ENCODE measurements at places on chromosomes 2 and 18.

DNA sequence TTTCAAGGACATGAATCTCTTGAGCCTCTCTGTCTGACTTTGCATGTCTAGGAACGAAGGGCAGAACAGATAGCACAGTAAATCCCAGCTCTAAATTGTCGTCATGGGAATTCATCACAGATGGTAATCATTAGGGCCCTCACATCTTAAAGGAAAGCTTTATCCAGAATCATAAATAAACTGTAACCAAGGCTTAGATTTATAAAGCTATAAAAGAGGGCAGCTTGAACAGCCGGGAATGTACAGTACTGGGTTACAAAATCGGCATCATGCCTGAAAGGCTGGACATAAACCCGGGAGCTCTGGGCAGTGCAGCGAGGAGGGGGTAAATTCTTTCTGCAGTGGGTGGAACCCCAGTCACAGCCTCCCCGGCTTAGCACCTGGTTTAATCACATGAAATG, 144.4 kb downstream of the GFPT1 start:
- DNase-seq = no peak

DNA sequence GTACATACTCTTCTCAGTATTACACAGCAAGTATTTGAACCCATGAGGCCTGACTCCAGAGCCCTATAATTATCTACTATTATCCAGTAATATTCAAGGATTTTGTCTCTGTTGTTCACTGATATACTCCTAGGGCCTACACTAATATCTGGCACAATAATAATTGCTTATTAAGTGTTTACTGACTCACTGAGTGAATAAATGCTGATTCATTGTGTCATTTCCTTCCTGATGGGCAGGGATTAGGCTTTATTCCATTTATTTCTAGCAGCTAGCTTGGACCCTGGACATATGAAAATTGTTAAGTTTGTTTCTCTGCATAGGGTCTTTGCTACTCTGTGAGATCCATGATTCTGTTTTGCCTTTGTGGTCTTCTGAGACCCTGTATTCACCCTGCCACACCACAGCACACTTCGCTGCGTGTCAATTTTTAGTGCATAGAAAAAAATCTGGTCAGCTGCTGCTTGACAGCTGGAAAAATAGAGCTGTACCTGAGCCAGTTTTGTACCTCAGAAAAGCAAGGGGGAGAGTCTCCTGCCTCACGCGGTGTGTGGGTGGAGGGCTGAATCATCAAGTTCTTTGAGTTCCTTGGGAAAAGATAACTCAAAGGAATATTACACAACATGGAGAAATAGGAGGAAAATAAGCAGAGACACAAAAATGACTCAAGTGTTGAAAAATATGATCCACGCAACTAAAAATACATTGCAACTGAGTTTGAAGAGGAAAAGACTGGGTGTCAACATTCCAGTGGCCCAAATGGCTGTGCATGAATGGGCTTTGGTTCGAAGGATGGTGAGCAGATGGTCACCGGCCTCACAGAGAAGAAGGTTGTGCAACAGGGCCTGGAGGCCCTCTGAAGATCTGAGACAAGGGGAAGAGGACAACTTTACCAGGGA, 18.9 kb upstream of the DPP4 start:
- no peak for DNase-seq

DNA sequence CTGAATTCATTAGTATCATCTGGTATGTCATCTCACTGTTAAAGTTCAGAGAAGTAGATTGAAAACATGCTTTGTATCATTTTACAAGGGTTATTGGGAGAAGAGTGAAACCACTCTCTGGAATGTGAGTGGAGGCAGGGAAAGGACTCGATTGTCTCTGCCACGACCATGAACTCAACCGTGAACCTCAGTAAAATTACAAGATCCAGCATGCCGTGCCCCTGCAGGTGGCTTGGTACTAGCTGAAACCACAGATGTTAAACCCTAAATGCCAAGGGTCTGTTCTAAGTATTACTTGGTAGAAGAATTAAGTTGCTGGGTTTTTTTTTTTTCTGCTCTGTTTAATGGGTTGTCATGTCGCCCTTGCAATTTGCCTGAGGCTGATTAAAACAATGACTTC, 197.2 kb downstream of the MYO3B start:
- no peak for DNase-seq

DNA sequence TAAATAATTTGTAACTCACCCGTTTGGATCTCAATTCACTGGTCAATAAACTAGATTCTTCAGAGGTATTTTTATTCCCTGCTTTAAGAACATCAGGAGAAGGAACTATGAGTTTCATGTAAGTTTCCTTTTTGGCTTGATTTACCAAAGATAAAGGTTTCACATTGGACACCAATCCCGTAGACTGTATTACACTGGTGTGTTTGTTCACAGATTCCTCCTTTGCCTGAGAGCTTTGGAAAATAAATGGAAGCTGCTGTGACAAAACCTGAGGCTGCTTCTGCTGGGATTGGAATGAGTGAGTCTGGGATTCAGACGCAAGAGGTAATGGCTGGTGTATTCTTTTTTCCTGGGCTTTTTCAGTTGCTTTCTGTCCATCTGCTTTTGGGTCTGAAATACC, 151.8 kb upstream of the WDSUB1 start:
- DNase-seq = no peak

DNA sequence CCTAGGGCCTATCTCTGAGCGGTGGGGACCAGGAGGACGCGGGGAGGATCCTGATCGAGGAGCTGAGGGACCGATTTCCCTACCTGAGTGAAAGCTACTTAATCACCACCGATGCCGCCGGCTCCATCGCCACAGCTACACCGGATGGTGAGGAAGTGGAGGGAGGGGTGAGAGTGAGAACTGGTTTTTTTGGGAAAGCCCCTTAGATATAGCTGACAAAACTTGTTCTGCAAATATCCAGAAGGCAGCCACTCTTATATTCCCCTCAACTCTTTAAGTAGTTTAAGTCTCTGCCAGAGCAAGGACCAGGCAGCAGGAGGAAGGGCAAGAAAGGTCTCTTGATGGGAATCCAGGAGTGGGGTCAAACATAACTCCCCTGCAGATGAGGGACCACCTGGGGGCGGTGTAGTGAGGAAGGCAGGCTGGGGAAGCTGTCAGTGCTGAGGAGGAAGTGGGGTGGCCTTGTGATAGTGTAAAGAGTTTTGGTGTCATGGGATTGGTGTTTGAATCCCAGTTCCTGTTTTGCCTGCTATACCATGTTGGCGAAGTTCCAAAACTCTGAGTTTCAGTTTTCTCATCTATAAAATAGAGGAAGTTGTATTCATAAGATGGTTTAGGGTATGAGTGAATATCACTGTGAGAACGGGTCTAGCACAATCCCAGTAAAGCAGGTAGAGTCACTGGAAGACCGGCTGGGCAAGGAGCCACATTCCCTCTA, 3.4 kb downstream of the NAGK start:
- peak; percentile 72 for DNase-seq

- DNase-seq = no peak
Observed at GRCh38 chr2:62054029-62054791, 141.7 kb upstream of the B3GNT2 start.

DNA sequence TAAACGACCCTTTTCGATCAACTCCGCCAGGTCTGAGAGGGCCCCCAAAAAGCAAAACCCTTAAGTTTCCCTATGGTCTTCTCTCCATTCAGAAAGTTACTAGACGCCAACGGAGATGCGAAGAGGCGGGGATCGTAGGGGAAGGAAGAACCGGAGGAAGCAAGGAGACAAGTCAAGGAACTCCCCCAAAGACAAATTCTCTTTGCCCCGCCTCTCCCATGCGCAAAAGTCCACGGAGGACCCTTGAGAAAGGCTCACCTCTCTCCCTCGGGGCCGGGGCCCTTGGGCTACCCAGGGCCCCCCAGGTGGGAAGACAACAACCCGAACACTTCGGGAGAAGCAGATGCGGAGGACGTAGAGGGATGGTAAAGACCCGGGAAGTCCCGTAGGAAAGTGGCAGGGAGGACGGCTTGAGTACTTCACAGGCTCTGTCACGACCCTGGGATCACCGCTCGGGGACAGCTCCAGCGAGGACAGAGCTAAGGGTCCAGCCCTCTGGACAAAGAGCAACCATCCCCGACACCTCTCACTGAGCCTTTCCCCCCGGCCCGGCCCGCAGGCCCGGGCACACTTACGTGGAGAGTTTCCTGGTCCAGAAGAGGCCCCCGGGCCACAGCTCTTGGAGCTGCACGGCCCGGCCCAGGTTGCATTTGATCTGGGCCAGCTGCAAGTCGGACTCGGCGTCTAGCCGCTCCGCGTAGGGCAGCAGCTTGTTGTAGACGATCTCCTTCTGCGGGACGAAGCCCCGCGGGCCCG, 647 bp downstream of the PSME4 start:
- DNase-seq = peak; percentile 64

DNA sequence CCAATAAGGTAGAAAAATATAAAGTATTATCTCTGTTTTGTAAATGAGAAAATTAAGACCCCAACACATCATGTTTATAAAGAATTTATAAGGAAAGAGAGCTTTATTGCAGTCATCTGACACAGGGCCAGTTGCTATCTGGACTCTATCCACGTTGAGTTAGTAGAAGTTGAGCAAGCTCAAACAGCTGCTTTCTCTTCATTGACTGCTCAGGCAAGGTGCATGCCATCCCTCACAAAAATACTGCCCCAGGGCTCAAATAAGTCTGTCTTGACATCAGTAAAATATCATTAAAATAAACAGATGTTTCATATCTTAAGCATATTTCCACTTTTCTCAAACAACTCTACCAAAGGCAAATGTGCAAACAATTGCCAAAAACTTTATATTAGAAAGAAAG, 14.8 kb downstream of the COL5A2 start:
- DNase-seq = no peak

- no peak for DNase-seq
Observed at GRCh38 chr18:3329471-3329870, 67.5 kb downstream of the MYL12B start.

- DNase-seq = no peak
Observed at GRCh38 chr2:33250417-33251029, 225.9 kb upstream of the RASGRP3 start.

- DNase-seq = no peak
Observed at GRCh38 chr2:75102011-75102410, 97.3 kb downstream of the TACR1 start.

Measured in activated naive CD4-positive, alpha-beta T cell treated with anti-CD3 and anti-CD28 coated beads, Interleukin-2, amount 50 U/mL, for 72 hours (primary cell).